COR-L47 (cell line): ENCODE measurements at places on chromosomes 6 and 20.

- DNase-seq, result no peak
These were observed 27.8 kb upstream of the RNF144B start for GRCh38 chr6:18359237-18359885.

DNA sequence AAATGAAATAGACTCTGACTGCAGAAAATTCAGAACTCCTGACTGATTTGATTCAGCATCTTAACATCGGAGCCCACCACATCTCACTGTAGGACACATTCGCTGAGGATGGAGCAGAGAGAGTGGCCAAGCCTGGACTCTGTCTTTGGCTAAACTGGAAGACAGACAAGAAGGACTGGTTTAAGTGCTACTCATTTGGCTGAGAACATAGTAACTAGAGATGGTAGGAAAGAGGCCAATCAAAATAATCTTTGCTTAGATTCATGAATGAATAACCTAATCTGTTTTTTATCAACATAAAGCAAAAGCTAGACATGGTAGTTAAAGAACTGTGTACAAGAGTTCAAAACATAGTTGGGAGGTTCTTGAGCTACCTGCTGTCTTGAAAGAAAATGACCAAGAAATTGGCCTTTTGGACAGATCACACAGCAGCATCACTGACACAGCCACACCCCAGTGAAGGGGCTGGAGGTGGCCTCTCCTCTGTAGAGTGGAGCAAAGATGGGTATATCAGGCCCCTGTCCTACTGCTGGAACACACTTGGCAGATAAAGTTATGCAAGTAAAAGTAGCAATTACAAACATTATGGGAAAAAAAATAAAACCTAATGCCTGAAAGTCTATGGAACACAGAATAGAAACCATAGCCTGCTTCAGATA lies 87.1 kb upstream of the NT5E start:
- no peak for DNase-seq

DNA sequence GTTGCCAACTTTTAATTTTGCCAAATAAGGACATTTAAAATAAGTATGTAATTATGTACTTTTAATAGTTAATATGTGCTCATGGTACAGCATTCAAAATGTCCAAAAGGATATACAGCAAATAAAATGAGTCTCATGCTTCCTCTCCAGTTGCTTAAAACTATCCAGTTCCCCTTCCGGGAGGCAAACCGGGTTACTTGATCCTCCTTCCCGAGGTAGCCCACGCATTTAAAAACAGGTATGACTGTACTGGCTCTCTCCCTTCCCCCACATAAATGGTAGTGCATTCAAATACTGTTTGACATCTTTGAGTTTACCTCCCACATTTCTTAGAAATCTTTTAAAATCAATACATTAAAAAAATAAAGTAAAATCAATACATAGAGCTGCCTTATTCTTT lies 66.4 kb downstream of the PHF20 start:
- DNase-seq, result no peak

DNA sequence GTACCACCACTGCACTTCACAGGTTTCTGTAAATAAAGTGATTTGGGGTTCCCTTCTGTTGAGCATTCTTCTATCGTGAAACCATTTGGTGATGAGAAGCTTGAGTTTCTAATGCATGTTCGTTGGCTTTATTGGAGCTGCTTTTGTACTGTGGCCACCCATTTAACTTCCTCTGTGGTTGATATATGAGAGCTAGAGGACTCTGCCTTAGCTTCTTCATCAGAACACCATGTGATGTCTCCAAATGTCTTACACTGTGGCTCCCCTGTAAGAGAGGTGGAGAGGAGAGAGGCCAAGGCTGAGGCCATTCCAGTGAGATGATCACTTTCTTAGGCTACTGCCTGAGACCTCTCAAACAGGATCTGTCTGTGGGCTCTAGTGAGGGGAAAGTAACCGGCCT lies 114.5 kb downstream of the SLC16A10 start:
- no peak for DNase-seq

DNA sequence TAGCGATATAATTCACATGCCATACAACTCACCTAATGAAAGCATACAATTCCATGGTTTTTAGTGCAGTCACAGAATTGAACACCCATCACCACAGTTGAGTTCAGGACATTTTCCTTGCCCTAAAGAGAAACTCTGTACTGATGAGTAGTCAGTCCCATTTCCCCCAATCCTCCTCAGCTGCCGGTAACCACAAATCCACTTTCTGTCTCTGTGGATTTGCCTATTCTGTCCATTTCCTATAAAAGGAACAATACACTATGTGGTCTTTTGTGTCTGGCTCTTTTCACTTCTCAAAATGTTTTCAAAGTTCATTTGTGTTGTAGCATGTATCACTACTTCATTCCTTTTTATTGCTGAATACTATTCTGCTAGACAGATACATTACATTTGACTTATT lies 67.9 kb upstream of the TGM3 start:
- no peak for DNase-seq

DNA sequence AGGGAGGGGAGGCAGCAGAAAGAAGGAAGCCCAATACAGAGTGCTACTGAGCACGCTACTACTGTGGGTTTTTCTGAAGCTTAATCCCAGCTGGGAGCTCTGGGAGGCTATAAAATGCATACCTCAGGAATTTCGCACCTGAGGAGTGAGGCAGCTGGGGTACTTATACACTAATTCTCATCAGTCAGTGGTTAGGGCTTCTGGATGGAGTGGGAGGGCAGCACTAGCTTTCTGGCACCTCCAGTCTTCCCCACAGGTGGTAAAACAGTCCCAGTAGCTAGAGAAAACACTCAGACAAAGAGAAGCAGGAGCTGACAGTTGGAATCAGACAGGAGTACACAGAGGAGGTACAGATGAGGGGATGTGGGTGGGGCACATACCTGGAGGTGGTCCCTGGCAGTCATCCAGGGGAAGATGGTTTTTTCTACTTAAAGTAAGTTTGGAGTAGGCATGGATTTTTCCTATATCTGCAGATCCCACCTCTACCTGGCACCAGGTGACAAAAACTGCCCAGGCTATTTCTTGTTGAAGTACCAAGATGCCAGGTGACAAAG lies 37.8 kb downstream of the CPXM1 start:
- DNase-seq, result peak; percentile 25

DNA sequence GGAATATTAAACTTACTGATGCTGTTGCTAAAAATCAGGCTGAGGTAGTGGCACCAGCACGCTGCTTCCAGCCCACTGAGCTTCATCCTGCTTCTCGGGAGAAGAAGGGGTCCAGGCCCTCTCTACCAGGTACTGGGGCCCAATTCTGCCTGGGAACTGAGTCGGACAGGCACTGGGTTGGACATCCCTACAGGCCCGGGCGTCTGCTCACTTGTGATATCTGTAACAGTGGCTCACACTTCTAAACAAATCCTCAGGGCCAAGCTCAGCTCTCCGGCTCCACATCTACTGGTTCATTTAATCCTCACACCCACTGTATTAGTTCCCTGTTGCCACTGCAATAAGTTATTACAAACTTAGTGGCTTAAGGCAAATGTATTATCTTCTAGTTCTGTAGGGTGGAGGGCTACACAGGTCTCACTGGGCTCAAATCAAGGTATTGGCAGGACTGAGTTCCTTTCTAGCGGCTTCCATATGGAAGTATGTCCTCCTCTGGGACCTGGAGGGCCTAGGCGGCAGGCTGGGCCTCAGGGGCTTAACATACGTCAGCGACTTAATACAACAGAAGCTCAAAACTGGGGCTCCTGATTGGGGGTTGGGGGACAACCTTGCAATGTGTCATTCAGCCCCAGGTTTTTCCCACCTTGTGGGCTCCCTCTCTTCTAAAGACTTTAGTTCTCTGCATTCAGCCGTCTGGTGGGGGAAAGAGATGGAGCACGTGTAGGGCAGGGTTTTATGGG lies 1.6 kb upstream of the KCNK15 start:
- DNase-seq, result no peak

DNA sequence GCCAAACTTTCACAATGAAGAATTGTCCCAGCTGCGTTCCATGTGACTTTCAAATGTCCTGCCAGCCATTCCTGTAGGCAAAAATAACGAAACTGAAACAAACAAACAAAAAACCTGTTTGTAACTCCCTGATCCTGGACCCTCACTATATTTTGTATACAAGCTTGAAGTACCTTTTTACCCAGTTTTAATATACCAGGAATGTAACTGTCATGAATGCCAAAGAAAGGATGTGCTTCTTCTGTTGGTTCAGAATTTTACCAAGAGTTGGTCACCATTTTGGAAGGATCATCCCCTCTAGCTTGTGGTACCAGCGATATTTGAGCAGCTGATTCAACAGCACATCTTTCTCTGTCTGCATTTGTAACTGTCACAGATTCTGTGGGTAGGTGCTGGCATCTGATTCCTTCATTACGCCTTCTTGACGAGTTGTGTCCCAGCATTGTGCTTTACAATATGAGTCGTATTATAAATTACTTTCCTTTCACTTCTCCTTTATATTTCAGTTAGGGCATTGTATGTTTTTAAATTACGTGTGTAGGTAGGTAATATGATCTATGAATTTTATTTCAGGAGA lies 93.9 kb downstream of the DLGAP4 start:
- DNase-seq, result no peak

GRCh38 chr6:168943231-168943905 lies 310.3 kb downstream of the THBS2 start:
- DNase-seq, result no peak

DNA sequence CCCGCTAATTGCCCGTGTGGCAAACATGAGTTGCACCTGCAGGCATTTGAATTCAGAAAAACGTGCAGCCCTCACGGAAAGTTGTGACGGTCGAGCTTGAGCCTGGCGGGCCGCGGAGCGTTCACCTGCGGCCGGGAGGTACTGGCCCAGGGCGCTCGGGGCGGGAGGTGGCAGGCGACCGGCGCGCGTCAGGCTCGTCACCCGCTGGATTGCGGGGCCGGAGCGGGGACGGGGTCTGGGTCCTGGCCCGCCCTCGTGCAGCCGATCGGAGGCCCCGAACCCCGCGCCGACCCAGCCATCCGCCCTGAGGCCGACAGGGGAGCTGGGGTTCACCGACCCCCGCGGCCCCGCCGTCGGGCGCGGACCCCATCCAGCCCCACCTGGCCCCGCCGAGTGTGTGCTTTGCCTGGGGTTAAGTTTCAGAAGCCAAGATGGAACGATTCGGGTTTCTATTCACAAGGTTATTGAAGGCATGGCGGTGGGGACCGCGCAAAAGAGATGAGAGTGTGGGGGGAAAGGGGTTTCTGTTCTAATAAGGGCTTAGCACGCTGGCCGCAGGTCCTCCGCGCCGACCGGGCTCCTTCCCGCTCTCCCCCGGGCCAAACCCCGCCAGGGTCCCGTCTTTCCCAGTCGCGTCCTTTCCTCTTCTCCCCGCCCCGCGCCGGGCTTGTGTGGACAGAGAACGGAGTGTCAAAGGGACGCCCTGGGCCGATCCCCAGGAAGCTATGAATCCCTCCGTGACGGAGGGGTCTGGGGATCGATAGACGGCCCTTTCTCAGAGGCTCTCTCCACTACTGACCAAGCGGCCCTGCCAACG lies 1.6 kb upstream of the HEY2 start:
- DNase-seq, result peak; percentile 60
